ENCODE measurements at places on chromosomes 16 and 17.

DNA sequence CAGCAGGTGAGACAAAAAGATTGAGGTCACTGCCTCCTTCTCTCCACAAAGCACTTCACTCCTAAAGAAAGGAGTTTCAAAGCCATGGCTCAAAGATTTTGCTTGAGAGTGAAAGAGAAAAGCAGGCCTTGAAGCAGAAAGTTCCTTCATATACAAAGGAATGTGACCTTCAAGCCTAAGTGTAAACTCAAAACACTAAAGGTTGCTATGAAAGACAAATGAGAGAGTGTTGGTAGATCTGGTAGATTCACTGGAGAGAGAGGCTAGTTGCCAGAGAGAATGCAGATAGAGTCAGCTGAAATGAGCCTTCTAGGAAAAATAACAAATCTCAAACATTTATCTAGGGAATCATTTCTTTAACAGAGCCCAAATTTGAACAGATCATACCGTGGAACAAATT is 305.2 kb downstream of the CDH8 start:
- no peak for DNase-seq

GRCh38 chr17:82665891-82666290 is 17.6 kb upstream of the WDR45B start:
- no peak for DNase-seq

DNA sequence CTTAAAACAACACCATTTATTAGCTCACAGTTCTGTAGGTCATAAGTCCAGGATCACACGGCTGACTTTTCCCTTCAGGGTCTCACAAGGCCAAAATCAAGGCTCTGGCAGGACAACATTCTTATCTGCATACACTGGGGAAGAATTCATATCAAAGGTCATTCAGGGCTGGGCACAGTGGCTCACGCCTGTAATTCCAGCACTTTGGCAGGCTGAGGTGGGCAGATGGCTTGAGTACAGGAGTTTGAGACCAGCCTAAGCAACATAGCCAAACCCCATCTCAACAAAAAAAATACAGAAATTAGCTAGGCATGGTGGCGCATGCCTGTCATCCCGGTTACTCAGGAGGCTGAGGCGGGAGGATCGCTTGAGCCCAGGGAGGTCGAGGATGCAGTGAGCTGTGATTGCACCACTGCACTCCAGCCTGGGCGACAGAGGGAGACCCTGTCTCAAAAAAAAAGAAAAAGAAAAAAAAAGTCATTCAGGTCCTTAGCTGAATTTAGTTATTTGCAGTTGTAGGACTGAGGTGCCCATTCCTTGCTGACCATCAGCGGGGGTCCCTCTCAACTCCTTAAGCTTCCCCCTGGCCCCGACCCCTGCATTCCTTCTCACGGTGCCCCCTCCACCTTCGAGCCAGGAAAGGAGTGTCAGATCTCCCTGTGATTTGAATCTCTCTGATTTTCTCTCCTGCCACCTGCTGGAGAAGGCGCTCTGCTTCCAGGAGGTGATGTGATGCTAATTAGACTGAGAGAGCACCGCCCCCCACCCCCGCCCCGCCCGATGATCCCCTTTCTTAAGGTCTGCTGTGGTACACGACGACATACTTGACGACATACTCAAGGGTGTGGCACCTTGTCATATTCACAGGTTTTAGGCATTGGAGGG is 91.8 kb upstream of the CLEC18A start:
- DNase-seq = peak; percentile 67

DNA sequence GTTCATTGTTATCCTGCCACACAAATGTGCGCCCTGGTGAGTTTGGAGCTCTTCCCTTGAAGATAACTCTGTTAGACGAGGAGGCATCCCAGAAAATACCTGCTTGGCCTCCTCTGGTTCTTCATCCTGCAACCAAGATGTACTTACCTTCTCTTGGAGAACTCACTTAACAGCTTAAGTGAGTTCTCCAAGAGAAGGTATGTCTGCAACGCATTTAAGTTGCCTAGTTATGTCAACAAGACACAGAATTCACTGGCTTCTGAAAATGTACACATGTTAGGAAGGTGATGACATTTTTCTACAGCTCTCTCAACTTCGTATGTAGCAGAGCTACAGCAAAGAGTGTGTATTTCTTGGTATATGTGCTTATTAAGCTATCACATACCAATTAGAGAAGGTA is 78.6 kb upstream of the NOG start:
- no peak for DNase-seq

- DNase-seq = no peak
These were observed 488 bp upstream of the HAP1 start for GRCh38 chr17:41734949-41735313.

DNA sequence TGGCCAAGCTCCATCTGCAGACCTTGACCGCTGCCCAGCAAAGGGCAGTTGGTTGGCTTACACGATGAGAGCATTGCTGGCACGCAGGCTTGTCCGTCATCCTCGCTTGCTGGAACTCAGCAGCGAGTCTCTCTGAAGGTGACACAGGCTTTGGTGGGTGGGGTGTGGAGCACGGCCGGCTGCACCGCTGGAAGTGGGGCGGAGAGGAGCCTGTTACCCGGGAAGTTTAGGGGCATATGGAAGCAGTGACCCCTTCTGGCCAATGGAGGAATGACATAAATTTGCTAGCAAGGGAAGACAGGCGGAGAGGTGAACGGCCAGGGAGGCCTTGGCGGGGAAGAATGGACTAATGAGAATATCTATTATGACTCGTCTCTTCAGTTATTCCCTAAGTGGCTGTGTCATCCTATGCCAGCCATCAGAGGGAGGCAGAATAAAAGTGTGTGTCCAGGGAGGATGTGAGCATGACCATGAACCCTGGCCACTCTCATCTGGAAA is 65.9 kb upstream of the SDK2 start:
- DNase-seq = peak; percentile 71

GRCh38 chr17:37079735-37080134 is 131.0 kb downstream of the AATF start:
- DNase-seq = no peak

DNA sequence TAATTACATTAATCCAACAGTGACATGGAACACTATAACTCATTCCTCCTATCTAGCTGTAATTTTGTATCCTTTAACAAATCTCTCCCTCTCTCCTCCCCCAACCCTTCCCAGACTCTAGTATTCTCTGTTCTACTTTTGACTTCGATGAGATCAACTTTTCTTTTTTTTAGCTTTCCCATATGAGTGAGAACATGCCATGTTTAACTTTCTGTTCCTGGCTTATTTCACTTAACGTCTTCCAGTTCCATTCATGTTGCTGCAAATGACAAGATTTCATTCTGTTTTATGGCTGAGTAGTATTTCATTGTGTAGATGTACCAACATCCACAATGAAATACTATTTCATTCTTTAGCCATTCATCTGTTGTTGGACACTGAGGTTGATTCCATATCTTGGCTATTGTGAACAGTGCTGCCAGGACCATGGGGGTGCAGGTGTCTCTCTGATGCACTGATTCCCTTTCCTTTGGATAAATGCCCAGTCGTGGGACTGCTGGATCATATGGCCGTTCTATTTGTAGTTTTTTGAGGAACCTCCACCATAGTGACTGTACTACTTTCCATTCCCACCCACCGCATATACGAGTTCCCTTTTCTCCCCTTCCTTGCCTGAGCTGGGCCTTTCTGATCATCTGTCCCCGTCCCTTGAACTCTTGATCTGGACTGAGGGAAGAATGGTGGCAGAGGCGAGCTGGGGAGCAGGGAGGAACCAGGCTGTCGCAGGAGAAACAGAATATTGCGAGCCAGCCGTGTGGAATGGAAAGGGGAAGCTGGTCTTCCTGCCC is 7.7 kb upstream of the CEP295NL start:
- no peak for DNase-seq

DNA sequence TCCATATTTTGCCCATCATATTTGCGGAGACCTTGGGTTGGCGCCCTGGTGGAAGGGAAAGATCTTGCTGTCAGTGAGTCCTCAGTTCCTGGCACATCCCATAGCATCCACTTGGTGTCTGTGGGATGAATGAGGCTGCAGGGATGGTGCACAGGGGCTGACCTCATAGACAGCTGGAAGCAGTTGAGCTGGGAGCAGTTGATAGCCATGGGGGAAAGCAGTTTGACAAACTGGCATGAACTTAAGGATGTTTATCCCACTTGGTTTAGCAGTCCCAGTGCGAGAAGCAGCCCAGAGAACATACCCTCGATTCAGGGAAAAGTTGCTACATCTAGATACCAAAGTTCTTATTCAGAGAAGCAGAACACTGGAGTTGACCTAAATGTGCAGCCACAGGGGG is 80.7 kb downstream of the SNX29 start:
- peak; percentile 39 for DNase-seq

Measured in head of caudate nucleus (tissue), 42 donors.